ENCODE measurements at places on chromosomes 7 and 10. TPM values are rescaled to one million over a fixed set of nuclear protein-coding genes. Genes with fewer than 3 reads are reported as not detected.

DNA sequence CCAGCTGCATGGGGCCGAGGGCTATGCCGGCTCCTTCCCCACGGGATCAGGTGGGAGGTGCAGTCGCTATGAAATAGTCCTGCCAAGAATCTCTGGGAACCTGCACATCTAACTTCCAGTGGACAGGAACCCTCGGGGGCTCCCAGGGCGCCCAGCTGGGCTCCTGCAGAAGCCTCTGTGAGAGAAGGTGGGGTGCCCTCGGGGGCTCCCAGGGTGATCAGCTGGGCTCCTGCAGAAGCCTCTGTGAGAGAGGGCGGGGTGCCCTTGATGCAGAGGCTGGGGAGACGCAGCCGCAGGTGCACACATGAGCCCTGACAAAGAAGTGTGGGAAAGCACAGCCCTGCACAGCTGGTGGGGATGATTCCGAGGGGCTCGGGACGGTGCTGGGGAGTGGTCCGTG, 5.9 kb downstream of the VENTX start:
- DNase-seq, result no peak

- DNase-seq, result no peak
Measured at GRCh38 chr7:33075818-33076518, 13.4 kb upstream of the NT5C3A start.

GRCh38 chr7:105480931-105481330, 41.1 kb downstream of the PUS7 start:
- DNase-seq, result no peak

DNA sequence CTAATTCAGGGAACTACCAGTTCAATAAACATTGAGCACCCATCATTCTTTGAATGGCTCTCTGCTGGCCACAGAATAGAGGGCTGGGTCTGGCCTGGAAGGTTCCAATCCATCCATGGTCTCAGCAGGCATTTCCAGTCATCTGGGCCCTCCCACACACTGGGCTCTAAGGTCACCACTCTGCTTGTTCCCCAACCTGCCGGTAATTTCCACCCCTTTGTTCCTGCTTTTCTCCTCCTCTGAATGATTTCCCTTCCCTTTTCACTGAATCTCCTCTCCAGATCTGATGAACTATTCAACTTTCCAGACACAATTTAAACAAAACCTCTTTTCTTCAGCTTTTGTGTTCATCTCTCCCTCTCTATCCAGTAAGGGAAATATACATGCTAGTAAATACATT, 2.6 kb downstream of the BZW2 start:
- DNase-seq, result no peak

DNA sequence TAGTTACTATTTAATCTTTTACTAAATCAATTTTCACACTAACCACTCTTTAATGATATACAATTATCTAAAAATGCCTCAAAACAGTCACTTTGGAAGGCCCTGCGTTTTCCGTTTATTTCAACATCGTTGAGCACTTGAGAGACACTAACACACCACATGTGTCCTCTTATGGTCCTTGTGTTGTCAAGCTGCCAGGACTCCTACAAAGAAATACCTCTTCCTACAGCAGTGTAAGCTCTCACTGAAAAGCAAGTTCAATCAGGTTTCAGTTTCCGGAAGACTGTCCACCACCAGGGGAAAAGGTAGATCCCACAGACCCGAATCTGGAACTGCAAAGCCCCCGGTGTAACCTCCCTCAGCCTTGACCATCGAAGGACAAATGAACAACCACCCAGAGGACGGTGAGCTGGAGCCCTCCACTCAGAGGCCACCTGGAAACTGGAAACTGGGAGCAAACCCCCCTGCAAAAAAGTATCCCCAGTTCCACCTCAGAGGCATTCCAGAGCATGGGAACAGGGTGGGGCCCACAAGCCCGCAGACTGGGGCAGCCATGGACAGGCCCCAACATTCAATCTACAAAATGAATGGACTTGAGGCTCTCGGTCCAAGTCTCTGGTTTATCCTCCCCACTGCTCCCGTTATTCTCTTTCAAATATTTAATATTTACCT, 37.6 kb downstream of the KCNH2 start:
- peak; percentile 17 for DNase-seq

- DNase-seq, result no peak
Measured at GRCh38 chr7:99531354-99531765, 20.6 kb downstream of the FAM200A start.

DNA sequence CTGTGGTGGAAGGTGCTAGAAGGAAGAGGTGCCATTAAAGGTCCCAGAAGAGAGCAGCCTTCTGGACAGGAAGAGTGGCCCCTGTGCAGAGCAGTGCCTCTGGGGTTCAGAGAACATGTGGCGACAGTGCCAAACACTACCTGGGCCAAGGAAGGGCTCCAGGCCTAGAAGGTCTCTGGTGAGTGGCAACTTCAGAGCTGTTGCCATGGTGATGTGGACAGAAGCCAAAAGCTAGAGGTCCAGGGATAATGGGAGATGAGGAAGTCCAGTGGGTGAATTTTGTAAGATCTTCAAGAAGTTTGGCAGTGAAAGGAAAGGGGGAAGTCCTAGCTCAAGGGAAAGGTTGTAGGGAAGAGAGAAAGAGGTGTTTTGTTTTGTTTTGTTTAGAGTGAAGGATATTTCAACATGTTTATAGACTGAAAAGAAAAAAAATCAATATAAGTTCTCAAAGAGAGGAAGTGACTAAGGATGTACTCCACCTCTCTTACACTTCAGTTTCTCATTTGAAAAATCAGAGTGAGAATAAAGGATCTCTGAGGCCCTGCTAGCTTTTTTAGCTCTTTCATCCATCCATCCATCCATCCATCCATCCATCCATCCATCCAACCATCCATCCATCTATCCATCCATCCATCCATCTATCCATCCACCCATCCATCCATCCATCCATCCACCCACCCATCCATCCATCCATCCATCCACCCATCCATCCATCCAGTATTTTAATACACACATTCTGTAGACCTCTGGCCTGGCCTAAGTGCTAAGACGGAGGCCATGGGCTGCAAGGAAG, 77.1 kb upstream of the DUSP5 start:
- DNase-seq, result peak; percentile 68

- no peak for DNase-seq
Measured at GRCh38 chr10:71408436-71409225, 11.9 kb downstream of the CDH23 start.

NOS3 gene
- 26.6 TPM for total RNA-seq

GRCh38 chr7:111732923-111733322, 170.6 kb upstream of the IMMP2L start:
- DNase-seq, result no peak

- no peak for DNase-seq
Measured at GRCh38 chr7:104362756-104363155, 34.4 kb downstream of the LHFPL3 start.

BAMBI gene
- total RNA-seq, result 15.6 TPM

NUDT13 gene
- total RNA-seq, result 2.2 TPM

DNA sequence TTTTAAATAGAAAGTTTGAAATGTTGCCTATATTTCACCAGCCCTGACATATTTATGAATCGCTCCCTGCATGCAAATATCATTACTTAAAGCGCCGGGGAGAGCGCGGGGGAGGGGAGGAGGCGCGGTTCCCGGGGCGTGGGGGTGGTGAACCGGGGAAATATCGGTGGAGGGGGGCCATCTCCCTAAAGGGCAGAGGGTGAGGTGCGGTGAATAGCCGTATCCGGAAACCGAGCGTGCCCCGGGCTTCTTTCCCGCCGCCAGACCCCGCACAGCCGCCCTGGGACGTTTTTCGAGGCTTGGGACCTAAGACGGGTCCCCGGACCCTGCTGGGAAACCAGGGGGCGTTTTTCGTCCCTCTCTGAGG, 6.9 kb upstream of the ZNF503 start:
- peak; percentile 72 for DNase-seq

DNA sequence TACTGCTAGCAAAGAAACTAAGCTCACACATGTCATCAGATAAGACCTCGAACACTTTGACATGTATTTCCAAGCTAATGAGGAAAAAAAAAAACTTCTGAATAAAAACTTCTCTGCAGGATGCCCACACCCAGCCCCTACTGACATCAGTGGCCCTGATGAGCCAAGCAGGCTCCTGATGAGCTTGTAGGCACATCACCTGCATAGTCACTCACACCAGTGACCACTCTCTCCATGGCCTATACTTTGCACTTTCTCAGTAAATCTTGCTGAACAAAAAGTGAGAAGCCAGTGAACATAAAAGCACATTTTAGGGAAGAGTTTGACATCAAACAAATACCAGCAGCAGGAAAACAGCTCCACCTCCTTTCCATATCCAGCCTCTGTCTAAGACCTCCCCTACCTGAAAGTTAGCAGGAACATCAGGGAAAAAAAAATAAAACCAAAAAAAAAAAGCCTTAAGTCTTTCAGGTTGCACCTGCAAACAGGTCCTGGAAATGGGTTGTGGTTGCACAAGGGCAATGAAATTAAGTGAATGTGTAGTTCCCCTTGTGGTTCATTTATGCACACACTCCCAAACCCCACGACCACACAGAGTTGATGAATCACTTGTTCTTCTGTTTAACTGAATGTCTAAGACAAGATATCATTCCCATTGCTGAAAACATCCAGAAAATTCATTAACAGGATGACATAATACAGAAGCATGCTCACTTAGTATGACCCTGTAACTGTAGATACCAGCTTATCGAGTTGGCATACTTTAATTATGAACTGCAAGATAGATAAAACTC, 205.2 kb upstream of the PDE1C start:
- DNase-seq, result no peak

- DNase-seq, result no peak
Measured at GRCh38 chr10:102090772-102091171, 25.6 kb downstream of the HPS6 start.

GRCh38 chr7:92875173-92875572, 38.8 kb upstream of the CDK6 start:
- DNase-seq, result no peak

- no peak for DNase-seq
Measured at GRCh38 chr7:122302761-122303530, 1.6 kb downstream of the FEZF1 start.
